ENCODE measurements at places on chromosomes 13 and 19. TPM values are rescaled to one million over a fixed set of nuclear protein-coding genes. Genes with fewer than 3 reads are reported as not detected.

The FUT1 gene
- total RNA-seq = 4.1 TPM

The SMIM17 gene
- not detected for total RNA-seq

The ATXN8OS gene
- not detected for total RNA-seq

The TDRD12 gene
- total RNA-seq = 0.41 TPM

The KLHL1 gene
- 0.28 TPM for total RNA-seq

The PEPD gene
- 89.9 TPM for total RNA-seq

The ZNF730 gene
- total RNA-seq = 0.55 TPM

The COX7A1 gene
- 28.8 TPM for total RNA-seq

The TSSK6 gene
- 7.3 TPM for total RNA-seq

The NOVA2 gene
- 0.87 TPM for total RNA-seq

The LENG9 gene
- total RNA-seq = 22.2 TPM

Data from prostate gland (tissue), 2 donors.